ENCODE measurements at places on chromosomes 5 and 9.

GRCh38 chr9:9620736-9621135 lies 992.1 kb downstream of the PTPRD start:
- no peak for DNase-seq

DNA sequence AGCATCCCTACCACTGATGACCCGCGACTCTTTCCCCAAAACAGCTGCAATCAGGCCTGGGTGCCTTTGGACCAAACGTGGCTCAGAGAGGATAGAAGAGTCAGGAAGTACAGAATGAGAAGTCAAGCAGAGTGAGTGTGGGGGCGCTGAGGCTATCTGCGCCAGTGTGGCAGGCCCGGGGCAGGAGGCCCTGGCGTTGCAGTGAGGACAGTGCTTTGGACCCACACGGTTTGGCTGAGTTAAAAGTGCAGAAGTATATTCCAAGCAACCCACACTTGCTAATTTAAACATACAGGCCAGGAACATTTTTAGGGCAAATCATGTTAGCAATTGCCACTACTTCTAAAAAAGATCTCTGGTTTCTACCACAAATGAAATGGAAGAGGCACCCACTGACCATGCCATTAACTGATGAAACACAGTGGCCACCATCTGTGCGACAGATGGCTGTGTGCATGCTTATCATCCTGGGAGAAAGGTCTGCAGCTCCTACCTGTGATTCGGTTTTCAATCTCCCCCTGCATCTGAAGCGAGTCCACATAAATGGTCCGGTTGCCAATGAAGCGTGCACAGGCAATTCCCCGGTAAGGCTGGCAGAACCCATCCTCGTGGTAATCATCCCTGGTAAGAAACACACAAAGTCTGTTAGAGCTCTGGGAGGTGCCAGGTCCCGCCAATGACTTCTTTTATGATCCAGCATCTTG lies 213.0 kb downstream of the ROR2 start:
- no peak for DNase-seq

- DNase-seq: no peak
Observed at GRCh38 chr9:110869931-110870330, 168.3 kb downstream of the LPAR1 start.

DNA sequence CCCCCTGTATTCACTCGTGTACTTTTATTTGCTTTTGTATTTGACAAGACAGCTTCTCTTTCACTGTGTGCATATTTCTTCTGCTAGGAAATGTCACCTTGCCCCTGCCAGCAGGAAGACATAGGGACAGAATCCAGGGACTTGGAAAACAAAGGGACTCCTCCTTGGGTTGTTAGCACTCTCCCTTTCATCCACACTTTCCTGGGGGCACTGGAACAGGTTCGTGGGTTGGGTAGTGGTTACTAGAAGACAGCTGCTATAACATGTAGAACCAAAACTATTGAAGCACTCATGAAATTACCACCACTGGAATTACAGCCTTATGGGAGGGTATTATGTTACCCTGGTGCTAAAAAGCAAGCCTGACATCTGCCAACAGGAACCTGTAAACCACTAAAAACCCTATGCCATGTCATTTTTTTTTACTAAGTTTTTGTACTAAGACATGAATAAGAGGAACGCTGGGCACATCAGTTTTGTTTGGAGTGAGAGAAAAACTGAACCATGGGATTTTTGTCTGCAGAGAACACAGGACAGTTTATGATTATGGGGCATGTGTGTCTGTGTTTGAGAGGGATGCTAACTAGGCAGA lies 4.7 kb upstream of the CCL28 start:
- no peak for DNase-seq

DNA sequence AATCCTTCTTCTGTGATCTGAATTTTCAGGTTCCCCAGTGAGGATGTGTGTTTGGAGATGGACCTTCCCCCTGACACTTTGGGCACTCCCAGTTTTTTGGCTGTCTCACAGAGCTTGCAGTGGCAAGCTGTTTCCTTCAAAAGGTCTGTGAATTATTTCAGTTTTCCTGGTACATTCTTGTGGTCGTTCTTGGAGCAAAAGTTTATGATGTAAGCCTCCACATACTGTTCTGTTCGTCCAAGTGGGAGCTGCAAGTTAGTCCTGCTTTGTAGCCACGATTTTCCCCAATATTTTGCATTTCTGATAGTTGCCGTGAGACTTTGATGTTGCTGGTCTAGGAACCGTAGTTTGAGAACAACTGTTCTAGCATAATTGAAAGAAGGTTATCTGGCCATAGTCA lies 88.3 kb downstream of the MTAP start:
- DNase-seq: no peak

DNA sequence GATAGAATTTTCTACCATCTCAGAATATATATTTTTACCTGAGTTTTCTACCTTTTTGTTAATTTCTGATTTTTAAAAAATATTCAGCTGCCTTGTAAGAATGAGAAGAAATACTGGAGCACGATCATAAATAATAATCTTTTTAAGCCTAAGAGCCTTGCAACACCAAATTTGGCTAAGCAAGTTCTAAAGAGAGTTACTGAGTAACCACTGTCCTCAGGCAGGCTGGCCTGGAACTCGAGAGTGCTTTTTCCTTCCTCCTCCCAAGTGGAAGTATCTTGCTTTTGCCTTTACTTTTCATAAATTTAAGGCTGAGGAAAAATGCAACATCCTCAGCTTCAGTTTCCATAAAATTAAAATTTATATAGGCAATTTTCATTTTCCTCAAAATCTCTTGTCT lies 21.0 kb downstream of the GLRX start:
- DNase-seq: no peak

DNA sequence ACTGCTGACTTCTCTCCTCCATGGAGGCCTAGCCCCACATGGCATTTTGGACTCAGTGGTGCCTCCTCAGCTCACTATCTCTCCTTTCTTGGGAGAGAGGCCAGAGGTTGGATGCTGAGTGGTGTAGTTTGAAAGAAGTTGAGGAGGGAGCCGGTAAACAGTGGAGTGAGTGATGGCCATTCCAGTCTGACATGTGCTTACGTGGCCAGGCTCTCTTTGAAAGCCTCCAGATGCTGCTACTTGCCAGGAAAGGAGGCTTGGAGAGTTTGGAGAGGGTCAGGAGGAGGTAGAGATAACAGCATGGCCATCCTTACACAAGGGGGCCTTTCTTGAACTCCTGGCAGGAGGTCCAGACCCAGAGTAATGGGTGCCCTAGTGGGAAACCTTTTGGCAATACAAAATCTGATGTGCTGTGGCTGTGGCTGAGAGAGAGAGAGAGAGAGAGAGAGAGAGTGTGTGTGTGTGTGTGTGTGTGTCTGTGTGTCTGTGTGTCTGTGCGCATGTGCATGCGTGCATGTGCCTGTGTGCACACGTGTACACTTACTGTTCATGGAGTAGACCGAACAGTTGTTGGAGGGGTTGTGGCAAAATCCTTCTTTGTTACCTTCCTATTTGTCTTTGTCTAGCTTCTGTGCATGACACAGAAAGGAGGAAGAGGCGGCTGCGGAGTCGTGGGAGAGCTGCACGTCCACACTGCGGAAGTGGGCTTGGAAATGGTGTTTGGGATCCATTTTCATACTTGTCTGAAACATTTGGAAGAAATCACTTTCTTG lies 37.8 kb downstream of the RALGPS1 start:
- no peak for DNase-seq

DNA sequence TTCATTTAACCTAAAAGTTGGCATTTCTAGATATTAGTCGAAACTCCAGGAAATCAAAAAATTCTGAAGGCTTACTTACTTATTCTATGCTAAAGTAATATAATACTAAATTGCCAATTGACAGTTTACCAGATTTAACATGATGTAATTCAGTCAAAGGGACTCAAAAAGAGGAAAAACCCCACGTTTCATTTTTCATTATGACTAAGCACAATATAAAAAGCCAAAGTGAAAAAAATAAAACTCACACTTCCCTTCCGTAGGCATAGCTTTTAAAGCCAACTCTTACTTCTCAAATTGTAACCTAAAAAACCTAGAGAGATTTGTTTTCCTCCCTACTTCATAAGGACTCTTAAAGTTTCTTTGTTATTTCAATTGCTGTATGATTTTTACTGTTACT lies 146.6 kb downstream of the RAPGEF6 start:
- DNase-seq: no peak

DNA sequence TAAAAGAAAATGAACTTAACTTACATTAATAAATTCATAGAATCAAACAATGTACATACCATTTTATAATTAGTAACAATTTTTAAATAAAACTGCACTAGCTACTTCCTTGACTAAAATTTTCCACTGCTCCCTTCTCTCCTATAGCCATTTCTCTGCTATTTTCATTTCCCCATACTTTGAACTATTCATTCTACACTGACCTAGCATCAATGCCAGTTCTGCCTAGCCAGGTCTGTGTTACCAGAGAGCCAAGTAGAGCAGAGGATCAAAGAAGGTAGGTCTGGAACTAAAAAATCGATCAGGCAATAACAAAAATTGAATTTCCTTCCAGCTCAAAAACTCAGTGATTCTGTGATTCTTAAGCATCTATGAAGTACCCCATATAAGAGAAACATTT lies 84.5 kb downstream of the ERMP1 start:
- no peak for DNase-seq

DNA sequence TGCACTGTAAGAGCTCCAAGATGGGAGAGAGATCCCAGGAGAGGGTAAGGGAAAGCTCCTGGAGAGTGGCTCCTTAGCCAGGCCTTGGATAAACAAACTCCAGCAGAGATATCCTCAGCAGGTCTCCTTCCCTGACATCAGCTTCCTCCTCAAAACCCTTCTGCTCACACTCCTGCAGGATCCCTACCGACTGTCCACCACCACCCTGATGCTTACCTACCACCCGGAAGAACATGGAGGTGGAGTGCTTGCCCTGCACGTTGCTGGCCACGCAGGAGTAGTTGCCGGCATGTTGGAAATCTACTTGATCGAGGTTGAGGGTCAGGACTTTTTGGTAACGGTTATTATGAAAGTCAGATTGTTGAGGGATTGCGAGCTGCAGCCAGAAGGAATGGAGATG lies 9.3 kb downstream of the CSF1R start:
- no peak for DNase-seq

DNA sequence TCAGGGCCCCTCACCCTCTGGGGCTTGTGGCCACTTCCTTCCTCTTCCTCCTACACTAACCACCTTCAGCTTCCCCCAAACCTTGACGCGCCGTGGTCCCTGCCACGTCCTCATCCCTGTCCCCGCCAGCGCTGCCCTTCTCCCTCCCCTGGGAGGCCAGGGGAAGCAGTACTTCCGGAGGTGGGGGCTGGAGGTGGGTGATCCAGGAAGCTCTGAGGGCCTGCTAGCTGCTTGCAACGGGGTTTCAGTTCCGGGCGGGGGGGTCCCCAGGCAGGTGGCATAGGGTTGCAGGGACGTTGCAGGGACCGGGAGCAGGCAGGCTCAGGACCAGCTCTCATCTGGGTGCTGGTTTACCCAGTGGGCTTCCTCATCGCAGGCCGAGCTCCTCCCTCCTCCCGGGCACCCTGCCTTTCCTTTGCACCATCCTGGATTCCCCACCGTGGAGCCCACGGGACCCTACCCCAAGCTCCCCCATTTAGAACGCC lies 70.0 kb downstream of the RXRA start:
- DNase-seq: no peak

- peak; percentile 55 for DNase-seq
Observed at GRCh38 chr5:118791926-118792734, 196.2 kb downstream of the DTWD2 start.

- DNase-seq: no peak
Observed at GRCh38 chr9:25472681-25473080, 205.6 kb downstream of the TUSC1 start.

DNA sequence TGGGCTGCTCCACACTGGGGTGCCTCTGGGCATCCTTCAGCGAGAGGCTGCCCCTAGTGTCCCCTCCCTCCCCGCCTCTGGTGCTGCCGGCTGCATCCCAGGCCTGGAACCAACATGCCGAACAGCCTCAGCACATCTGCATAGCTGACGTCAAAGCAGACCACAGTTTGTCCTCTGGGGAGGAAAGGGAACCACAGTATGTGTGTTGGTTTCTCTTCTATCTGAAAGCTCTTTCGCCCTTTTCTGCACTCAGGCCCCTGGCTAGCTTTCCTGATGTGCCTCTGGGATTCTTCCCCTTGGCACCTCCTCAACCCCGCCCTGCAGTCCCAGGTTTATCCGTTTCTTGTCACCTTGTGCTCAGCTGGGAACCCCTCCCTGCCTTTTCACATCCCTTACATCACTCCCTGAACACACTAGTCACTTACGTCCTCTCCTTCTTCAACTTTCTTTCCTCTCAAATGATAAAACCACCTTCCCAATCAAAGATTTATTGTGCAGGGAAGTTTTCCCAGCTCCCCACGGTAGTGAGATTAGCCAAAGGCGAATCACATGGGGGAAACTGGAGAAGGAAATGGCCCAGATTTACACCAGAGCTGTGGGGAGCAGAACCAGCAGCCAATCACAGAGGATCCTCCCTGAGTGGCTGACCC lies 35.5 kb upstream of the B4GALT1 start:
- no peak for DNase-seq

DNA sequence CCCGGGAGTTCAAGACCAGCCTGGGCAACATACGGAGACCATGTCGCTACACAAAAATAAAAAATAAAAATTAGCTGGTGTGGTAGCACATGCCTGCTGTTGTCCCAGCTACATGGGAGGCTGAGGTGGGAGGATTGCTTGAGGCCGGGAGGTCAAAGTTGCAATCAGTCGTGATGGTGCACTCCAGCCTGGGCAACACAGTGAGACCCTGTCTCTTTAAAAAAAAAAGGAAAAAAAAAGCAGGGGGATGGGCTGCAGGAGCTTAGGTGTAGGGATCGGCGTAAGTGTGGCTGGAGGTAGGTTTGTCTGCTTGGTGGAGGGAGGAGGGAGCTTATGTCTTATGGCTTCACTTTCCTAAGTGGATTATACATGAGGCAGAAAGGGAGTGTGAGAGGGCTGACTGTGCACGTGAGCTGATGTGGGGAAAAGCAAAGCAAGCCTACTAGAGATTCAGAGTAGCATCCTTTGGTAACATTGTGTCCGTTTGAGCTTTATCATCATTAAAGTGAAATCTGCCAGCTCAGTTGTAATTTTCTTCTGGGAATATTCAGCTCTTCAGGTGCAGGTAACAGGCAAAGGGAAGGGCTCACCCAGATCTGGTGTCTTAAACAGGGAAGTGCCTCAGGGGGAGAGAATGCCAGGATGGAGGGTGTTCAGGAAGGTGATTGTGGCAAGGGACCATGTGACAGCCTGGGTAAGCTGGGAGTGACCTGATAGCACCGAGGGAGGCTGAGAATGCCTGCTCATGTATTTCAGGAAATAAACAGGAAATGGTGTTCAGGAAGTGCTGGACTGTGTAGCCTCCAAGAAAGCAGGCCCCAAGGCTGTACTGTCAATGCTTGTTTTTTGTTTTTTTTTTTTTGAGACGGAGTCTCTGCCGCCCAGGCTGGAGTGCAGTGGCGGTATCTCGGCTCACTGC lies 17.6 kb upstream of the SETX start:
- peak; percentile 96 for DNase-seq

GRCh38 chr5:140196115-140196814 lies 21.3 kb downstream of the CYSTM1 start:
- DNase-seq: no peak

DNA sequence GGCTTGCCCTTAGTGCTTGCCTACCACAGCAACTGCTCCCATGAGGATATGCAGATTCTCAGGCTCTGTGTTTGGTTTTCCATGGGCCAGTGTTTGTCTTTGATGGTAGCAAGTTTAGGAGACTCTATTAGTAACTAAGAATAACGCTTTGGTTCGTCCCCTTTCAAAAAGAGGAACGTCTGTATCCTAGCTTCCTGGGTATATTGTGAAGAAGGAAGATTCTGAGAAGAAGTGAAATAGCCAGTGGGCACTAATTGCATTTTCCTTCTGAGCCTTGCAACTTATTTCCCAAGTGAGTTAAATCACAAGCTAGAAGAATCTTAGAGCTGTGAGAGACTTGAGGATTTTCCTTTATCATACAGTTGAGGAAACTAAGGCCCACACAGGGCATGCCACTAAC lies 376.8 kb downstream of the PIK3R1 start:
- DNase-seq: no peak
